ENCODE measurements at places on chromosomes 7 and 10.

DNA sequence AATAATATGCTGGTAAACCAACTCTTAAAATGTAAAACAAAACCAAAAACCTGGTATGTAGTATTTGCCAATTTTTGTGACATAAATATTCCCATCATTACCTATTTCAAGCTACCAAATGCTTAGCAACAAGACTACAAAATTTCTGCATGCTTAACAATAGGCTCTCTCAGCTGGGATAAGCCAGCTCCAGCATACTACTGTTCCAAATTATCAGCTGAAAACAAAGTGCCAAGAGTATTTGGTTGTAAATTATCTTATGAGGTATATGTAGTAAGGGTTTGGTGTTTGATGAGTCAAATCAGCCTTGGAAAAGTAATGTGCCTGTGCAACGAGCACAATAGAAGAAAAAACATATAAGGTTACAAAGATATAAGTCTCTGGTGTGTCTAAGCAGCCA, 263.2 kb downstream of the HGF start:
- no peak overlapping the region for H3K27ac ChIP-seq
- H3K27me3 ChIP-seq, result no peaks in the 10 kb centered on the region
- H3K4me1 ChIP-seq, result no peaks in the 10 kb centered on the region
- no peaks in the 10 kb centered on the region for H3K36me3 ChIP-seq

DNA sequence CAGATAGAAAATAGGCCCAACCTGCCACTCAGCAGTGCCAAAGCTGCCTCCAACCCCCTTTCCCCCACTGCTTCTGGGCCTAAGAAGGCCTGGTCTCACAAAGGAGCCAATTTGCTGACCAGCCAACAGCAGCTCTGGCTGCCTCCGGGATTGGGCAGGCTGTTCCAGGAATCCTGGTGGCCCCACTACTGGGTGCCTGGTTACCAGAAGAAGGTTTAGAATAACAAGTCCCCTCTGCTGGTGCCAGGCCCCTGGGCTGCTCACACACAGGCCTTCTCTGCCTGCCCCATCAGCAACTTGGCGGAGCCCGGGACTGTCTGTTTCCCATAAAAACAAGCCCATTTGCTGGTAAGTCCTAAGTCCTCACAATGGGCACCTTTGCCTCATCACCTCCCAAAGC, 1.2 kb downstream of the PHKG1 start:
- peaks cover 3% of the 10 kb centered on the region for H3K4me1 ChIP-seq
- H3K36me3 ChIP-seq, result peaks cover 7% of the 10 kb centered on the region
- no peak overlapping the region for H3K27ac ChIP-seq
- H3K4me3 ChIP-seq, result no peak overlapping the region

- H3K4me1 ChIP-seq, result peaks cover 36% of the 10 kb centered on the region
- H3K4me3 ChIP-seq, result peak overlapping the region; percentile 87
- H3K36me3 ChIP-seq, result peaks cover 7% of the 10 kb centered on the region
- peak overlapping the region; percentile 94 for H3K27ac ChIP-seq
- no peak for DNase-seq
These were observed 786 bp downstream of the CUEDC2 start for GRCh38 chr10:102431452-102432124.

- no peak overlapping the region for H3K27ac ChIP-seq
- peaks cover 86% of the 10 kb centered on the region for H3K27me3 ChIP-seq
- H3K4me3 ChIP-seq, result no peak overlapping the region
- no peak for DNase-seq
These were observed 2.6 kb upstream of the CYP26A1 start for GRCh38 chr10:93071177-93071472.

DNA sequence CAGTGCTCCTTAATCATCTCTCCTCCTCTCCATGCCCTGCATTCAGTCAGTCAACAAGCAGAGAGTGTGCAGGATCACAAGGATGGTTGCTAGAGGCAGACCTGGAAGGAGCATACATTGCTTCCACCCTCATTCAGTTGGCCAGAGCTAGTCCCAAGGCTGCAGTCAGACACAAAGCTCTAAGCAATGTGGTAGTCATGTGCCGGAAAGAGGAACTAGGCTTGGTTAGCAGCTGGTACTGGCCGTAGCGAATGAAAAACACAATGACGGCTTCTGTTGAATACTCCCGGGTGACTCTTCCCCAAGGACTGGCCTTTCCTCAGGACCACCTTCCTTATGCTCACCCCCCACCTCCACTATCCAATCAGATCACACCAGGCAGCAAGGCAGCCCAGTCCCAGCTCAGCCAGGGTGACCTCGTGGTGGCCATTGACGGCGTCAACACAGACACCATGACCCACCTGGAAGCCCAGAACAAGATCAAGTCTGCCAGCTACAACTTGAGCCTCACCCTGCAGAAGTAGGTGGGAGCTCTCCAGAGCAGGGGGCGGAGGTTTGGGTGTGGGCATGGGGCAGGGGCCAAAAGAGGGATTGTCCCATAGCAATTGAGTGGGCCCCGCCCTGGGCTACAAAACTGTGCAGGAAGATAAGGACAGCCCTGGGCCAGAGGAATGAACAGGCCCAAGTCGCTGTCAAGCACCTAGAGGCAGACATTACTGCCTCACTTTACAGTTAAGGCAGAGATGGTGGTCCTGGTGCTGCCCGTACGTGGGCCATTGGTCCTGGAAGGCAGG, 10.9 kb downstream of the LDB3 start:
- H3K27ac ChIP-seq, result no peak overlapping the region
- no peak for DNase-seq
- no peak overlapping the region for H3K4me3 ChIP-seq
- H3K4me1 ChIP-seq, result peaks cover 2% of the 10 kb centered on the region

DNA sequence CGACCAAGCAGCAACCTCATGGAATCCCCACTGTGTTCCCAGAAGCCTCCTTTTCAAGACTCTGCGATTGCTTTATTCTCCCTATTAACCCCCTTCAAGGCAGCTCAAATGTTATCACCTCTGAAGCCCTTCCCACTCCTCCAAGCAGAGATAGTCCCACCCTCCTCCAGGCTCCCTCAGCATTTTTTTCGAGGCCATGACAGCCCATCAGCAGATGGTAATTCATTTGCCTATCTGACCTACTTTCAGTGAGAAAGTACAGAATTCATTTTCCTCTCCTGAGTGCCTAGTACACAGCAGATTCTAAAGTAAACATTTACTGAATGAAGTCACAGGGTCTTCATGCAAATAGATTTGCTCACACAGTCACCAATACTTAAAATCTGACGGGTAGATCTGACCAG, 47.8 kb downstream of the HERPUD2 start:
- peaks cover 28% of the 10 kb centered on the region for H3K4me1 ChIP-seq
- no peak overlapping the region for H3K4me3 ChIP-seq
- peaks cover 56% of the 10 kb centered on the region for H3K36me3 ChIP-seq
- no peak for DNase-seq
- H3K27ac ChIP-seq, result no peak overlapping the region
- H3K27me3 ChIP-seq, result no peaks in the 10 kb centered on the region

- no peak overlapping the region for H3K27ac ChIP-seq
- no peaks in the 10 kb centered on the region for H3K36me3 ChIP-seq
- H3K4me3 ChIP-seq, result no peak overlapping the region
- DNase-seq, result no peak
- peaks cover 2% of the 10 kb centered on the region for H3K27me3 ChIP-seq
These were observed 124.5 kb downstream of the ITGA8 start for GRCh38 chr10:15595260-15595659.

DNA sequence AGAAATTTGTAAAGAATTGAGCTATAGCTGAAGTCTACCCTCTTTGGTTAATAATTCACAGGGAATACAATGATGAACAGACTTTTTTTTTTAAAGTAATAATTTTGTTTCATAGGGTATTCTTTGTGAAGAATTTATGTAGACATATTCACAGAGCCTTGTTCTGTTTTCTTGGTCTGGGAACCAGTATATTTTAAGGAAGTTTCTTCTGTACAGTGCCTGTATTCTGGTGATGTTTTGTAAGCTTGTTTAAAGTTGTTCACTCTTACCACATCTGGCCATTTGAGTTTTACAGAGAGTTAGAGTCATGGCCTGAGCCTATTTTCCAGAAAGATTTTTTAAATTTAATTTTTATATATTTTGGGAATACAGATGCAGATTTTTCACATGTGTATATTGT, 70.3 kb downstream of the CCSER2 start:
- H3K27ac ChIP-seq, result no peak overlapping the region
- peaks cover 64% of the 10 kb centered on the region for H3K36me3 ChIP-seq
- H3K4me1 ChIP-seq, result peaks cover 10% of the 10 kb centered on the region
- no peak overlapping the region for H3K4me3 ChIP-seq
- DNase-seq, result no peak

DNA sequence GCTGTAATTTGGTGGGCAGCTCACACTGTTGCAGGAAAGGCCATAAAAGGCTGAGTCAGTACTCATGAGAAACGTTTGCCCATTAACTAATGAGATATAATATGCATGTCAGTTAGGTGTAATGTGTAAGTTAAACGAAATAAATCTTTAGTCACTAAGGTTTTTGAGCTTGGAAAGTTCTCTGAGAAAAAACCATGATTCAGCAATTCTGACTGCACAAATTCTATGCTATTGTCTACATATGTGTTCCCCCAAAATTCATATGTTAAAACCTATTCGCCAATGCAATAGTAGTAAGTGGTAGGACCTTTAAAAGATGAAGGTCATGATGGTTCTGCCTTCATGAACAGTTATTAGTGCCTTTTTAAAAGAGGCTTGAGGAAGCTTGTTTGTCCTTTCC, 559.7 kb upstream of the LRRTM3 start:
- H3K27me3 ChIP-seq, result no peaks in the 10 kb centered on the region
- no peak overlapping the region for H3K27ac ChIP-seq
- no peak overlapping the region for H3K4me3 ChIP-seq
- DNase-seq, result no peak
- no peaks in the 10 kb centered on the region for H3K36me3 ChIP-seq
- no peaks in the 10 kb centered on the region for H3K4me1 ChIP-seq

GRCh38 chr7:83947260-83947659, 247.3 kb downstream of the SEMA3A start:
- peaks cover 10% of the 10 kb centered on the region for H3K27me3 ChIP-seq
- no peak overlapping the region for H3K27ac ChIP-seq
- H3K4me3 ChIP-seq, result no peak overlapping the region
- DNase-seq, result no peak
- H3K36me3 ChIP-seq, result no peaks in the 10 kb centered on the region

DNA sequence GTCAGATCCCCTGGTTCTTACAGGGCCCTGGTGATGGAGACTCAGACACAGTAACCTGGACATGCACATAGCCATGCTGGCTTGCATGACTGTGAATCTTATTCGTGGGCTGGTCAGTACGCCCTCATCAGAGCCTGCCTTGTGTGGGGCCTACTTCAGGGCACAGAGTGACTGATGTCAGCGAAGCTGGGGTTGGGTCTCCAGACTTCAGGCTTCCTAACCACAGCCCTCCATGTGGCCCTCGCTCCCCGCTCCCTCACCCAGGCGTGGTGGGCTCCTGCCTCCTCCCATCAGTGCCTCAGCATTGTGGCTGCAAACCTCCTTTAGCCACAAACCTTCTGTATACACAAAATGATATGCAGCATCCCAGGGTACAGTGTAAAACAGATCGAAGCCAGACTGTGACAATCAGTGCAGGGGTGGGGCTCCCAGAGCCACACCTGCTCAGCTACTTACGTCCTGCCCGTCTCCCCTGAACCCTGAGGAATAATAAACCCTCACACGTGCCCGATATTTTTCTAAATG, 7.1 kb upstream of the C10orf105 start:
- H3K36me3 ChIP-seq, result peaks cover 1% of the 10 kb centered on the region
- peak overlapping the region; percentile 65 for H3K4me3 ChIP-seq
- peaks cover 61% of the 10 kb centered on the region for H3K4me1 ChIP-seq

- no peak overlapping the region for H3K4me3 ChIP-seq
- H3K27ac ChIP-seq, result no peak overlapping the region
- H3K4me1 ChIP-seq, result no peaks in the 10 kb centered on the region
These were observed 15.2 kb upstream of the ELFN1 start for GRCh38 chr7:1654738-1655475.

DNA sequence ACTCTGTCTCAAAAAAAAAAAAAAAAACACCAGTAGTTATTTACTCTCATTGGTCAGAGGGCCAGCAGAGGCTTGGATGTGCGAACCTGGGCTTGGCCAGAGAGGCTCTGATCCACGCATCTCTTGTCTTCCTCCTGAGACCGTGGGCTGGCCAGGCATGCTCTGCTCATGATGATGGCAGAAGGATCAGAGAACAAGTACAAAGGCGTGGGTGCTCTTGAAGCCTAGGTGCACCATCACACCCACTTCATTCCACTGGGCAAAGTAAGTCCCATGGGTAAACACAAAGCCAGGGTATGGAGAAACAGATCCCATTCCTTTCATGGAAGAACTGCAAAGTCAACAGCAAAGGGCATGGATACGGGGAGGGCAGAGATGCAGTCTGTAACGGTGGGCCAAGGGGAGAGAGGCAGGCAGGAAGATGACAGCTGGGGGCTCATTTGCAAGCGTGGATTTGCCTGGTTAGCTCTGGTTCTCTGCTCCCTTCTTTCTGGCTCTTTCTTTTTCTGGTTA, 128.2 kb upstream of the SDK1 start:
- H3K27ac ChIP-seq, result no peak overlapping the region
- no peak for DNase-seq
- H3K4me1 ChIP-seq, result peaks cover 6% of the 10 kb centered on the region

DNA sequence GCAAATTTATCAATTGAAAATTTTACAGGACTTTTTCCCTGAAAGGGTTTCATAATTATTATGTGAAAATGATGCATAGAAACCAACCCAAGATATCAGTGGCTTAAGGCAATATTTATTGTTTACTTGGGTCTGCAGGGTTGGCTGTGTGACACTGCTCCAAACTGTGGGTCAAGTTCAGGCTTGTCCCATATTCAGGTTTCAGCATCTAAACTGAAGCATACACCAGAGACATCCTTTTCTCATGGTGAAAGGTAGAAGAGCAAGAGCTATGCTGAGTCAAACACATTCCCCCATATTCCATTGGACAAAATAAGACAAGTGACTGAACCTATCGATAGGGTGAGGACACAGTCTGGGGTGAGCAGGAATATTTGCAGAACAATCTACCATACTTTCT, 110.9 kb downstream of the MAPK8 start:
- peaks cover 15% of the 10 kb centered on the region for H3K36me3 ChIP-seq
- no peak overlapping the region for H3K4me3 ChIP-seq
- no peaks in the 10 kb centered on the region for H3K27me3 ChIP-seq
- no peak overlapping the region for H3K27ac ChIP-seq
- no peak for DNase-seq

- peaks cover 24% of the 10 kb centered on the region for H3K36me3 ChIP-seq
- no peaks in the 10 kb centered on the region for H3K27me3 ChIP-seq
- H3K4me3 ChIP-seq, result no peak overlapping the region
- no peak overlapping the region for H3K27ac ChIP-seq
- peaks cover 7% of the 10 kb centered on the region for H3K4me1 ChIP-seq
These were observed 25.2 kb downstream of the LOXL4 start for GRCh38 chr10:98242823-98243222.

DNA sequence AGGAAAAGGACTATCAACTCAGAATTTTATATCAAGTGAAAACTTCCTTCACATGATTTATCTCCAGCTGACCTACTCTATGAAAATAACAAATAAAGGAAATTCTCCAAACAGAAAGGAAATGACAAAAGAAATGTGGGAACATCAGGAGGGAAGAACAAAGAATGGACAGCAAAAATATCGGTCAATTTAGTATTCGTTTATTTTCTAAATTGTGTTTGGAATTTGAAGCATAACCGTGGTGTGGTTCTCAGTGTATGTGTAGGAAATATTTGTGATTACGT, 8.7 kb downstream of the WDR37 start:
- H3K27ac ChIP-seq, result no peak overlapping the region
- peaks cover 56% of the 10 kb centered on the region for H3K4me1 ChIP-seq
- H3K27me3 ChIP-seq, result no peaks in the 10 kb centered on the region
